ENCODE measurements at places on chromosomes 2 and 18.
A peak's percentile ranks its signal among the peaks of the same experiment; 100 is the strongest.

- DNase-seq = no peak
Observed at GRCh38 chr2:201880579-201880978, 74.2 kb downstream of the CDK15 start.

DNA sequence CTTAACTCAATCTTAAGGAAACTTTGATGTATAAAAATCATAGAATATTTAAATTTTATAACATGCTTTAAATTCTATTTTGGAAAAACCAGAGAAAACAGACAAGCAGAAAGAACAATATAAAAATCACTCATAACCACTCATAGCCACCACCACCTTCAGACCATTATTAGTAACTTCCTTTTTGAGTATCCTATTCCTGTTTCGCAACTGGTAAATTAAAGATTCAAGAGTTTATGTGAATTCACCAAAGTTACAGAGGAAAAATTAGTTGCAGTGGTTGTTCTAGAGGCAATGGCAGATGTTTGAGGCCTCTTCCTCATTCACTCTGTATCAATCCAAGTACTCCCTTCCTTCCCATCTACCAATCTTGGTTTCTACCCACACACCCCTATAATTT is 49.3 kb upstream of the PROKR1 start:
- DNase-seq = no peak

GRCh38 chr2:50953021-50953420 is 78.9 kb downstream of the NRXN1 start:
- DNase-seq = no peak

DNA sequence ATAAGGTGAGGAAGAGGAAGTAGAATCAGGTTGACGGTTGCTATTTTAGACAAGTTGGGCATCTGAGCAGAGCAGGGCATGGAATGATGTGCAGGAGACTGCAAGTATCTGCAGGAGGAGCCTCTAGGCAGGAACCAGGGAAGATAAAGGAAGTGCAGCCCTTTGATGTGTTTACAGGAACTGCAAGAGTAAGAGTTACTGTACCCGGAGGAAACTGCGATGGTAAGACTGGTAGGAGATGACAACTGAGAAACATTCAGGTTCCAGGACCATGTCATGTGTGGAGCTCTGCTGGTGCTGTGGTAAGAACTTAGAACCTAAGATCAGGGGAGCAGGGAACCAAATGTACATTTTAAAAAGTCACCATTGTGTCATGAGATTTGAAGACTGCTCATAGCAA is 134.3 kb upstream of the STON1 start:
- peak; percentile 38 for DNase-seq

- DNase-seq = no peak
Observed at GRCh38 chr2:233799087-233799665, 21.0 kb downstream of the MROH2A start.

DNA sequence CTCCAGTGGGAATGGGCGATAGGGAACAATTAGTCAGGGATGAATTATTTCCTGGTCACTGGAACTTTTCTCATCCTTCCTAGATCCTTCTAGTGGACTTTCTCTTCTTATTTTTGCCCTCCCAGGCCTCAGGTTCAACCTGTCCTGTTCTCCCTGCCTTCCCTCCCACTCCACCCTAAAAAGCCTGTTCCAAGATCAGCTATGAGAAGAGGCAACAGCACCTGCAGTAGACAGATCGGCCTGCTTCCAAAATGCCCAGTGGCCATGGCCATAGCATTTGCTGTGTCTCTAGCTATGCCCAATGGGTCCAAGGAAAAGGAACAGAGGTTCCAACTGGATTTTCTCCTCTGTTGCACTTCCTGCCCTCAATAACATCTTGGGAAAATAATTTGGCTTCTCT is 16.5 kb upstream of the KCNF1 start:
- no peak for DNase-seq
